ENCODE measurements at places on chromosomes 5 and 9. TPM values are rescaled to one million over a fixed set of nuclear protein-coding genes. Genes with fewer than 3 reads are reported as not detected.

TEX48 gene
- not detected for total RNA-seq

ARID3C gene
- total RNA-seq: 0.08 TPM

PCDHGA10 gene
- 4.2 TPM for total RNA-seq

MEGF10 gene
- under 0.01 TPM for total RNA-seq

KIAA0825 gene
- 1.4 TPM for total RNA-seq

DIPK1B gene
- 1.1 TPM for total RNA-seq

PCDHB13 gene
- total RNA-seq: 0.59 TPM

SCGB3A2 gene
- total RNA-seq: not detected

NUP214 gene
- total RNA-seq: 7.0 TPM

DMRTA1 gene
- 0.12 TPM for total RNA-seq

PCDH12 gene
- under 0.01 TPM for total RNA-seq

SUSD3 gene
- total RNA-seq: 0.23 TPM

PCDHGB2 gene
- 1.6 TPM for total RNA-seq

FXN gene
- 1.7 TPM for total RNA-seq

AQP7 gene
- total RNA-seq: 1.6 TPM

SPATA31D4 gene
- not detected for total RNA-seq

DCAF12 gene
- 9.1 TPM for total RNA-seq

RNF183 gene
- total RNA-seq: not detected

GPX8 gene
- 81.6 TPM for total RNA-seq

CARTPT gene
- total RNA-seq: not detected

PDGFRB gene
- 52.9 TPM for total RNA-seq

HTR4 gene
- total RNA-seq: 0.08 TPM

DAP gene
- 48.5 TPM for total RNA-seq

AGXT2 gene
- not detected for total RNA-seq

ADRA1B gene
- not detected for total RNA-seq

ADAMTS16 gene
- total RNA-seq: 0.12 TPM

AGGF1 gene
- 26.4 TPM for total RNA-seq

LHX6 gene
- not detected for total RNA-seq

GARIN3 gene
- not detected for total RNA-seq

SLC31A2 gene
- total RNA-seq: 18.4 TPM

FPGS gene
- total RNA-seq: 90.2 TPM

HIGD2A gene
- 13.7 TPM for total RNA-seq

NR2F1 gene
- 14.7 TPM for total RNA-seq

WDR38 gene
- not detected for total RNA-seq

PCDHB3 gene
- 1.1 TPM for total RNA-seq

DAPK1 gene
- 43.5 TPM for total RNA-seq

PJA2 gene
- total RNA-seq: 58.7 TPM

CDC20B gene
- total RNA-seq: not detected

SLC6A3 gene
- total RNA-seq: not detected

CDKN2A gene
- total RNA-seq: 19.0 TPM

PDE6A gene
- total RNA-seq: not detected

FAM221B gene
- not detected for total RNA-seq

CPEB4 gene
- total RNA-seq: 12.8 TPM

ADAMTS2 gene
- 67.2 TPM for total RNA-seq

APBB3 gene
- 38.1 TPM for total RNA-seq

SYK gene
- total RNA-seq: not detected

IRX2 gene
- 1.9 TPM for total RNA-seq

HOMER1 gene
- 6.3 TPM for total RNA-seq

SPINK6 gene
- not detected for total RNA-seq

EDIL3 gene
- 24.7 TPM for total RNA-seq
